ENCODE measurements at places on chromosomes 5 and 9.

DNA sequence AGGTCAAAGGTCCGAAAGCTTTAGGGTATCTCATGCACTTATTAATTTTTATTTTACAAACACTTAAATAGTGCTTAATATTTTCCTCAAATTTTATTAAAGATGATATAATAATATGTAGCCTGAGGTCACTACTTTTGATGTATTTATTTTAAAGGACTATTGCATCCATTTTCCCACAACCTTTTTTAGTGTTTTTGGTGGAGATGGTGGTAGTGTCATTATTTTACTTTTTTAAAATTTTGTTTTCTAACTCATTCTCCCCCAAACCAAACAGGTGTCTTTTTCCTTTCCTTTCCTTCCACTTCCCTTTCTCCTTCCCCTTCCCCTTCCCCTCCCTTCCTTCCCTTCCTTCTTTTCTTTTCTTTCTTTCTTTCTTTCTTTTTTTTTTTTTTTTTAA, 328.6 kb downstream of the CYLC2 start:
- DNase-seq, result no peak

DNA sequence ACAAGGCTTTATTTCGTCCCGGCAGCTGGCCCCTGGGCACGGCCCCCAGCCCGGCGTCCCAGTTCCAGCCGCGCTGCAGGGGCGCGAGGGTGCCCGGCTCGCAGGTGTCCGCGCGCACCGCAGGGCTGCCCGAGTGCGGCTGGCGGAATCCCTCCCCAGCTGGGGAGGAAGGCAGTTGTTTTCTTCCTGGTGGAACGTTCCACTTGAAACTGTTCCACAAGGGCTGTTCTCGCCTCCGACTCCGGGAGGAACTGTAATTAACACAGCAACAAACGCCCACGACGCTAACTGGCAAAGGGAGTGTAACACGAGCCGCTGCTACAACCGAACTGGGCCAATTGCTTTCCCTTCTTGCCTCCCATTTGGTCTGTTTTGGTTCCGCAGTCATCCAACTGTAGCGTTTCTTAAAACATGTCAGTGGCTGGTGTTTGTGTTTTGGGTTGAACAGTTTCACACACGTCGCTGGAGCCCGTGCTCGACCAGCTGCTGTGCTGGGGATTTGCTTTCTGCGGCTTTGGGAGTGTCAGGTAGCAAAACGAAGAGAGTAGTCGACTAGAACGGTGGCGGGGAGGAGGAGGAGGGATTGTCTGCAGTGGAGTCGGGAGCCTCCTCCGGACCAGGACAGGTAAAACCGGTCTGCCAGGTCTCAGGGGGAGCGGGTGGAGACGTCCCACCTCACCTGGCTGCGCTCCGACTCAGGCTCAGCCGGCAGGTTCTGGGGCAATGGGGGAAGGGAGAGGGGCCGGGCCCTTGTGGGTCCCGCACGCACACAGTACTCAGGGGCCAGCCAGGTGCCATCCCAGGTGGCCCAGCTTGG, 131.6 kb upstream of the NIPBL start:
- peak; percentile 47 for DNase-seq

DNA sequence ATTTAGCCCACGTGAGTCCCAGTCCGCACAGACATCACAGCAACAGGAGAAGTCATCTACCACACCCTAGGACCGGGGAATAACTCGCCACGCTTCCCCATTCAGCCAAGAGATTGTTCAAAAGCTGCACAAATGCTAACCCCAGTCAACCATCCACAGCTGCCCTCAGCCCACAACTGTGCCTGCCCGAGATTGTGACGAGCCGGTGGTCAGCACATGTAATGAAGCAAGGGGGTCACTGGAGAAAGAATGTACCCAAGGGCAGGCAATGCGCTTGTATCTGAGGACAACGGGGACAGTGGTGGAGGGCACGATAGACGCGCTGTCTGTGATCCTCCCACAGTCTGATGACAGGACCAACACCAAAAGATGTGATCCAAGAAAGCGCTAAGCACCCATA, 67.8 kb downstream of the COL23A1 start:
- DNase-seq, result no peak

GRCh38 chr9:79120941-79121340, 450.8 kb upstream of the TLE4 start:
- DNase-seq, result no peak

DNA sequence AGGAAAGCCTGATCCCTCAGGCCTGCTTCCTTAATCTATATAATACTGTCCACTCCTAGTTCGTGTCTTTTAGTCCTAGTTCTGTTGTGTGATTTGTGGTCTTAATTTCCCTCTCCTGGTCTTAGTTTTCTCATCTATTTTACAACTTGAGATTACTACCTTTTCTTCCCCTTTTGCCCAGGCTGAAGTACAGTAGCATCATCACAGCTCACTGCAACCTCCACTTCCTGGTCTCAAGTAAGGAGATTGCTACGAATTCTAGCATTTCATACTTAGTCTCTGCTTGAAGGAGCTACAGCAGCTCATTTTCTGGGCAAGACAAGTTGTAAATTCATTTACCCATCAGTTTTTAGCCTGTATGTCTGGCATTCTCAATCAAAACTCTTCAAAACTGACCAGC, 5.5 kb downstream of the TRIM32 start:
- DNase-seq, result no peak

DNA sequence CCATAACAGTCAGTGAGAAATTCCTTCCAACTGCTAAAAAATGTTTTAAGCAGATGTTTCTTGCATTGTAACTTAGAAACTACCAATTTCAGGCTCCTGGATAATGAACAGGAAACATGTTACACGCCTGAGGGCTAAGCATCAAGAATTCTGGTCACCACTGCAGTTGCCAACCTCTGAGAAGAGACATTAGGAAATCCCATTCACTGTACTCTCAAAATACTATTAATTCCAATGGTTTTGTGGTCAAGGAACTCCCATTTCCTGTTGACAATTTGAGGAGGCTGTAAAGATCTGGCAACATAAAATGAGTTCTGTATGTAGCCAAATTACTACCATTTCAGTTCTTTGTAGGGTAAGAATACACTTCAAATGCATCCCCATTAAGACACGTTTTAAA, 456.0 kb upstream of the MEF2C start:
- no peak for DNase-seq

DNA sequence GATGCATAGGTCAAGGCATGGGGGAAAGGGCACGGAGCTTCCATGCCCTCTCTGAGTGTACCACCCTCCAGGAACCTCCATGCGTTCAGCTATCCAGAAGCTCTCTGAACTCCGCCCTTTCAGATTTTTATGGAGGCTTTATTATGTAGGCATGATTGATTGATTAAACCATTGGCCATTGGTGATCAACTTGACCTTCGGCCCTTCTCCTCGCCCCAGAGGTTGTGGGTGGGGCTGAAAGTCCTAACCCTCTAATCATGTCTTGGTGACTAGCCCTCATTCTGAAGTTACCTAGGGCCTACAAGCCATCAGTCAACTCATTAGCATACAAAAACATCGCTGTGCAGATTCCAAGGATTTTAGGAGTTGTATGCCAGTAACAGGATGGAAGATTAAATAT, 323.7 kb upstream of the KLF4 start:
- no peak for DNase-seq

DNA sequence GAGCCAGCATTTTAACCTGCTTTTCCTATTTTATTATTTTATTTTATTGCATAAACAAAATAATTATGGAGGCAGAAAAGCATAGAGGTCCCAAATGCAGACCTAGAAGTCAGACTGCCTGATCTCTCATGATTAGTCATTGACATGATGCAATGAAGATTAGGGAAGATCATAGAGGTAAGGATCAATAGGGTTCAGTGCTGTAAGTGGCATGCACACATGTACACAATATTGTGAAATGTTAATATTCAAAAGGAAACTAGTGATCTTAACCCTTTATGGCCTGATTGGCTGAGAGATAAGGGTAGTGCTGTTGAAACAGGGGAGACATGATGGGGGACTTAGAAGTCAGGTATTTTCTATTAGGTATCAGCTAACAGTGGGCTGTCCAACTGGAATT, 1.1 kb upstream of the FRRS1L start:
- DNase-seq, result no peak

DNA sequence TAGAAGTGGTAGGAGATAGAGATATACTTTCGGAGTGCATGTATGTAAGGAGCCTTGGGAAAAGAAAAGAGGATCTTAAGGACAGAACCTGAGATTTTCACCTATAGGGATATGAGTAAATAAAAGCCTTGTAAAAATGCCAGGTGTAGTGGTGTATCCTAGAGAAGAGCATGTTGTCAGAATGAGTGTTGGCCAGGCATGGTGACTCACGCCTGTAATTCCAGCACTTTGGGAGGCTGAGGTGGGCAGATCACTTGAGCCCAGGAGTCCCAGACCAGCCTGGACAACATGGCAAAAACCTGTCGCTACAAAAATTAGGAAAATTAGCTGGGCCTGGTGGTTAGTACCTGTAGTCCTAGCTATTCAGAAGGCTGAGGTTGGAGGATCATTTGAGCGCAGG, 76.0 kb downstream of the IPO11 start:
- no peak for DNase-seq

DNA sequence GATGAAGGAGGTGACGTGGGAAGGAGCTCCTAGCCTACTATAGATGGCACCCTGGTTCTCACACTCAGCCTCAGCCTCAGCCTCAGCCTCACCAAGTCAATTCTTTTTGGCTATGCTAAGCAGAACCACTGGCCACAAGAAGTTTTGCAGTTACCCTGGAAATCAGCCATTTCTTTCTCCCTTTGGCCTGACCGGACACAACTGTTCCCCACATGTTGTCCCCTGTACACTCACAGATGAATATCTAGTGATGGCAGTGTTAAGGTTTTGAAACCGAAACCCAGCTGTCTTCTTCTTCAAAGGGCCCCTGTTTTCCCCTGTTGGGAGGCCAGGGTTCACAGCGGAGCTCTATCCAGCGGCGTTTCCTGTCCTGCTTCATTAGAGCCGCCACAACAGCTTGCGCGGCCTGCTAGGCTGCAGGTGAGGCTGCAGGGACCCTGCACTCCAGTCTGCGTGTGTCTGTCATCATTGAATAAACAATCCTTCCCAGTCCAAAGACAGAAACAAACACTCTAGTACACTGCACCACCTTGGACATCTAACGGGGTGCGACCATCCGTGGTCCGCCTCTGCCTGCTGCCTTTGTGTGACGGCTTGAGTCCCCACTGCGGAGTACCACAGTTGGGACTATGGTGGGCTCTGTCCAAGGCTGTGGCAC, 250.5 kb downstream of the DENND1A start:
- DNase-seq, result peak; percentile 63

GRCh38 chr9:38106488-38106887, 37.5 kb upstream of the SHB start:
- DNase-seq, result no peak

- peak; percentile 53 for DNase-seq
Measured at GRCh38 chr5:170632985-170633234, 129.1 kb downstream of the KCNIP1 start.

DNA sequence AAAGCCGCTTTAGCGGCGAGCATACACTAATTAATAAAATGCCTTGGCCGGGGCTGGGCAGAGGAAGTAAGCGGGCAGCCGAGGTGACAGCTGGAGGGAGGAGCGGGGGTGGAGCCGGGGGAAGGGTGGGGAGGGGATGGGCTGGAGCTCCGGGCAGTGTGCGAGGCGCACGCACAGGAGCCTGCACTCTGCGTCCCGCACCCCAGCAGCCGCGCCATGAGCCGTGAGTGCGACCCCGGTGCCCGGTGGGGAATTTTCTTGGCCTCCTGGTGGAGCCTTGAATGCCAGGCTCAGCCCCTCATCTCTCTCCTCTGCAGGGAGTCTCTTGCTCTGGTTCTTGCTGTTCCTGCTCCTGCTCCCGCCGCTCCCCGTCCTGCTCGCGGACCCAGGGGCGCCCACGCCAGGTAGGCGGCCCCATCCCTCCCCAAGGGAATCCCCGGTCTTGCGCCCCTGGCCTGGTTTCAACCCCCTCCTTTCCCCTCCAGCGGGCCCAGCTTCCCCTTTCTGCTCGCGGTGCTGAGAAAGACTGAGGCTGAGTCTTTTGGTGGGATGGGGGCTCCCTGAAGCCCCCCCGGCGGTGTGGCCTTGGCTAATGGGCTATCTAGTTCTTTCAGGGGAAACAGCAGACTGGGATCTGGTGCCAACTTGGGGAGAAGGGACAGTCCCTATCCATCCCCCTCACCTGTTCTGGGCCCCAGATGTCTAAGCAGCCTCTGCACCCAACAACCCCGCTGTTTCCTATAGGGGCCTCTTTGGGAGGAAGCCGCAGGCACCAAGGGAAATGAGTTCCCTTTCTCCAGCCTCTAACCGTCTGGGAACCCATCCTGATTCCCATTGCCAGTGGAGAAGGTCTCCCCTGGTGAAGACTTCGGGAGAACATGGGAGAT, at the start of gene PTGS1:
Gene PTGS1 (plus strand): TSS at position 156 of the 887 bp plus-strand sequence. CDS start 61 bp downstream, at position 217.
- DNase-seq, result peak; percentile 49

DNA sequence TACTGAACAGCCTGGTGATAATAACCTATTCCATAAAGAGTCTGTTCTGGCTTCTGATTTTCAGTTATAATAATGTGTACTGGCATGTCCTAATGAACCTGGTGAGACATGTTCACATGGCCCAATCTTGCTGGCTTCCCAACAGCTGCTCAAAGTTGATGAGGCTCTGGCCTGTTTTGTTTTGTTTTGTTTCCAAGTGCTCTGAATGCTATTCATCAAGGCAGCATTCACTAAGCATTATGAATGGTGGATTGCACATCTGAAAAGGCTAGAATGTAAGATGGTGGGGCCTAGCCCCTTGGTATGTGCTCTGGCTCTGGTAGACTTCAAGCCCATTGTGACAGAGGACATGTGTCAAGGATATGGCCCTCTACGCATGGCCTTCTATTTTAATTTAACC, 388.5 kb downstream of the PSAT1 start:
- no peak for DNase-seq

DNA sequence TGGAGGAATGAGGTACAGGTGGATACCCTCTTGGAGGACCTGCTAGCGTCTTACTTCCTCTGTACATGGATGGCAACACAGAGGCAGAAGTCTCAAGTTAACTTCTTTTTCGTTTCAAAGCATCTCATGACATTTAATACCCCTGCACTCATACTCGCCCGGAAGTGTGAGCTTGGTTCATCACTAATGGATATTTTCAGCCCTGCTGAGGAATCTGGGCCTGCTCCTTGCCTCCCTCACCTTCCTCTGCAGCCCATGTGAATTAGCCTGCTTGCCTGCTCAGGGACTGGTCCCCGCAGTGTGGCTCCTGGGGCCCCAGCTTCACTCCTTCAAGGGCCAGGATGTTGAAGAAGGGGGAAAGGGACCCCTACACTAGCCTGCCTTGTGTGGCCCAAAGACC, 34.1 kb downstream of the GADD45G start:
- DNase-seq, result no peak

GRCh38 chr5:149150457-149150856, 9.2 kb downstream of the ABLIM3 start:
- no peak for DNase-seq

GRCh38 chr5:41908374-41909079, 4.4 kb downstream of the RIMOC1 start:
- no peak for DNase-seq

GRCh38 chr9:92547356-92547755, 11.6 kb upstream of the ECM2 start:
- DNase-seq, result no peak

DNA sequence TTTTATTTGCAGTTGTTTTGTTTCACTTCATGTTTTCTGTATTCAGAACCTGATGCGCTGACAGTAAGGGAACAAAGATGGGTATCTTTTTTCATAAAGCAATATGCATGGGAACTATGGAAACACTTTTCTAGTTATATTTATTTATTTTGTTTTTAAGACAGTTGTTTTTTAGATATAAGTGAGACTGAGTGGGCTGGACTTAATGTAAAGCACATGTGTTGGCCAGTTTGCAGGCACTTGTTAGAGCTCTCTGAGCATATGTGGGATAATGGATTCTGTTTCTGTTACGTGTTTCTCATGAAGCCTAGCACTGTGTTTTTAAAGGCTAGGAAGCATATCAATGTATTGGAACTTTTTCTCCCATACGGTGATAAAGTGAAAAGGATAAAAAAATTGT, 164.1 kb downstream of the PRR16 start:
- no peak for DNase-seq

GRCh38 chr5:78805474-78806124, 157.0 kb upstream of the LHFPL2 start:
- no peak for DNase-seq

Data from GM18507 (cell line).